ENCODE measurements at places on chromosomes 13 and 19. TPM values are rescaled to one million over a fixed set of nuclear protein-coding genes. Genes with fewer than 3 reads are reported as not detected.

GRCh38 chr19:30323904-30324303 is 48.3 kb upstream of the ZNF536 start:
- DNase-seq = no peak

CHST8 gene
- not detected for total RNA-seq

C19orf73 gene
- 1.4 TPM for total RNA-seq

- no peak for DNase-seq
Observed at GRCh38 chr19:43455321-43456113, 9.9 kb downstream of the LYPD3 start.

DHDH gene
- 0.45 TPM for total RNA-seq

DNA sequence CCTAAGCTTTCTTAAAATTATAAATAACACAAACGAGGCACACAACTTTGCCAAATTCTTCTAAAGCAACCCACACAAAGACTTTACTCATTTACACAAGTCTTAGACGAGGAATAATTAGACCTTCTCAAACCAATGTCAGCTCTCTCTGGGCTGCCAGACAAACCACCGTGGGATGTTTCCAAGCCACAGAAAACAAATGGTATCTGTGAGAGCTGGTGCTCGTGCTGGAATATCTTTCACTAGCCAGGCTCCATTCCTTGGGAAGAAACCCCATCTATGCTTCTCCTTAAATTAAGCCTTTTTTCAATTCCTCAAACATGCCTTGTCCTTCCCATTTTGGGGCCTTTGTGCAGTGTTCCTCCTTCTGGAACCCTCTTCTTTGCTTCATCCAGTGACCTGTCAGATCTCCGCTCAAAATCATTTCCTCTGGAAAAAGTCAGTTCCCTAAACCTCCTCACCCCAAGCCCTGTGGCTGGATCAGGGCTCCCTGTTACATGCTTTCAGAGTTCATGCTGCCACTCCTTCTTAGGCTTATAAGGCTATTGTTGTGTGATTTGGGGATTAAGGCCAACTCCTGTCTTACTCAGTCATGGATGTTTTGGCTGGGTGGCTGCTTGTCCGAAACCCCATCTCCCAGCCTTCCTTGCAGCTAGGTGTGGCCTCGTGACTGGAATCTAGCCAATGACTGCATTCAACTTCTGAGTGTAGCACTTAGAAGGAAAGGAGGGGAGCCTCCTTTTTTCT is 64.2 kb upstream of the GTF2F2 start:
- DNase-seq = peak; percentile 88

- DNase-seq = no peak
Observed at GRCh38 chr19:33245948-33246708, 20.5 kb upstream of the SLC7A10 start.

PPP2R1A gene
- total RNA-seq = 316 TPM

PCDH17 gene
- 0.70 TPM for total RNA-seq

All from astrocyte (in vitro differentiated cells and primary cell).